ENCODE measurements at places on chromosomes 3 and 15.

DNA sequence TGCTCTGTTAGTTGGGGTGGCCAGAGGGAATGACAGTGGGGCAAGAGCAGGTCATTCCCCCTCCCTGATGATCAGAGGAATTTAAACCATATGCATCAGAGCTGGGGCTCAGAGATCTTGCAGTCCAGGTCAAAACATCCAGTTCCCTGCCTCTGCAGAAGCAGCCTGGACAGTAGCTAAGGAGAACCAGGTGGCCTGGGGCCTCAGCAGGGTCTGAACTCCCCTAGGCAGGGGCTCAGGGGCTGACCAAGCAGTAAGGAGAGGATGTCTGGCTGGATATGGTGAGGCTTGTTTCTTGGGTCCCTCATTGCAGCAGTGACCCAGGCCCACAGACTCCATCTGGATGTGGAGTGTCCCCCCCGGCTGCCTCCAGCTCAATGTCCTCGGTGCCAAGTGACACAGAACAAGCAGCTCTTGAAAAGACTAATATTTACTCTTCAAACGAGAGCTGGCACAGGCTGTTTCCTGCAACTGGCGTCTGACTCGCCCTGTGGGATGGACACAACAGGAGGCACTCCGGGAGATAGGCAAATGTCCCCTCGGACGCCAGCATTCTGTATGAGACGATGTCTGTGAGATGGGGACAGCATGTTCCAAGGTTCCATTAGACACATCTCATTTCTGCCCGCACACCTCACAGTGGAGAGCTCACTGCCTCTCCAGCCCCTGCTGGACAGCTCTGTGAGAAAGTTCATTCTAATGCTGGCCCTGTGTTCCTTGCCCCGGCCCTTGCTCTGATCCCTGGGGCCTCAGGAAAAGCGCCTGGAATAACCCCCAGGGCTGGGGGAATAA lies 37.1 kb downstream of the SEC22C start:
- no peak for DNase-seq

- DNase-seq = no peak
Measured at GRCh38 chr3:119600732-119601131, 3.0 kb downstream of the PLA1A start.

DNA sequence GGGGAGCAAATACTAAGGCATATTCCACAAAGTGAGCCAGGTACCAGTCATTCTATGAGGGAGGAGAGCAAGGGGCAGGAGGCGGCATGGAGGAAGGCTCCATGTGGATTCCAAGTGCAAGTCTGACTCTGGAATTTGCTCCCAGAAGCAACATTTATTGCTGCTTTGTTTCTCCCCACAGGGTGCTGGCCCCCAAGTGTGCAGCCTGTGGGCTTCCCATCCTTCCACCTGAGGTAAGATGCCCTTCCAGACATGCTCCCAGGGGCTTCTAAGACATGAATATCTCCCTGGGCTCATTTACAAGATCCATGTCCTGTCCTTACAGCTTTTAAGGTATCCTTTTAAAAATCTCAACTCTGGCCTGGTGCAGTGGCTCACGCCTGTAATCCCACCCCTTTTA lies 15.9 kb upstream of the SACM1L start:
- DNase-seq = no peak

GRCh38 chr3:57752307-57752706 lies 3.8 kb upstream of the SLMAP start:
- DNase-seq = no peak

GRCh38 chr3:18847583-18848197 lies 300.6 kb upstream of the KCNH8 start:
- no peak for DNase-seq

DNA sequence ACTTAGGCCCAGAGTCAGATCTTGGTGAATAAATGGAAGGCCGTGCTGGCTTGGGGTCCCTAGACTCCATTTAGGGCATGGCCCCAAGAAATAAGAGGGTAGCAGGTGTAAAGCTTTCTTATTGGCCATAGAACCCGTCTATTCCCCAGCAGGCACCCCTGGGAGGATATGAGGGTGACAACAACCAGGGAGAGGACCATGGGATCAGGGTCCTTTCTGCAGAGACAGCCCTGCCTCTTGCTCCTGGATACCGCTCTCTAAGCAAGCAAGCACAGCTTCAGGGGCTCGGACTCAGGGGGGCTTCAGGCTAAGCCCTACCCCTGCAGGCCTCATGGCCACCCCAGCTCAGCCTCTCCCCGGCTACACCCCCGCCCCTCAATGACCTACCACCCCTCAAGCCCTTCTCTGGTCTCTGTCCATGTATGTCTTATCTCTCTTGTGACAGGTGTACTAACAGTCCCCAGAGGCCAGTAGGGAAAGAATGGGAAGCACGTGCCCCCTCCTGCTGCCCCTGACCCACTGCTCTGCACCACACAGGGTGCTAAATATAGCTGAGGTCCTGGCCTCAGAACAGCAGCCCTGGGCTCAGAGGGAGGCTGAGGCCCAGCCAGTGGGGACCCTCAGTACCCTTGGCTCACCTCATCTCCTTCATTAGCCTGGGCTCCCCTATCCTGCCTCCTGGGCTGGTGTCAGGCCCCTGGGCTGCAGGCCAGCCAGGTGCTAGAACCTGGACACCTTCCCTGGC lies 1.9 kb downstream of the XIRP1 start:
- no peak for DNase-seq

DNA sequence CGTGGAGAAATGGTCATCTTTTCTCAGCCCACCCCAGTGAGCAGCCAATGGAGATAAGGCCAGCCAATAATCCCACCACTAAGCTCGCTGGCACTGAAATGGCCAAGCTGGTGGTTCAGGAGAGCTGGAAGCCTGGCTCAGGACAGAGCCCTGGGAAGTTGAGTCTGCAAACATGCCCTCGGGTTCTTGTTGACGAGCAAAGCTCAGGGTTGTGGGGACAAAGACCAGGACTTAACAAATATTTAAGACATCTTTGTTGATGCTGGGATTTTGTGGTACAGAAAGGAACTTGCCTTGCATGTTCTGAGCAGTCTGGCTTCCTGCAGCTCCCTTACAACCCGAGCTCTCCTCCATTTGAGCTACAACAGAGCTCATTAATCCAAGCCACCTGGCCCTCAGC lies 4.4 kb downstream of the FAH start:
- DNase-seq = no peak

DNA sequence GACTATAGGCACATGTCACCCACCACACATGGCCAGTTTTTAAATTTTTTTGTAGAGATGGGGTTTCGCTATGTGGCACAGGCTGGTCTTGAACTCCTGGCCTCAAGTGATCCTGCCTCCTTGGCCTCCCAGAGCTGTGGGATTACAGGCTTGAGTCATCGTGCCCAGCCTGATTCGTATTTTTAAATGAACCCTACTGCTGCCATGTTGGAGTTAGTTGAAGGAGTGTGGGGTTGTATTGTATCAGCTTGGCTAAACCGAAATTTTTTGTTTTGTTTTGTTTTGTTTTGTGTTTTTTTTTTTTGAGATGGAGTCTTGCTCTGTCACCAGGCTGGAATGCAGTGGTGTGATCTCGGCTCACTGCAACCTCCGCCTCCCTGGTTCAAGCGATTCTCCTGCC lies 11.8 kb upstream of the ZNF770 start:
- no peak for DNase-seq

- no peak for DNase-seq
Measured at GRCh38 chr3:142355692-142356091, 92.1 kb downstream of the XRN1 start.

GRCh38 chr3:40045051-40045450 lies 235.6 kb downstream of the MYRIP start:
- DNase-seq = no peak

DNA sequence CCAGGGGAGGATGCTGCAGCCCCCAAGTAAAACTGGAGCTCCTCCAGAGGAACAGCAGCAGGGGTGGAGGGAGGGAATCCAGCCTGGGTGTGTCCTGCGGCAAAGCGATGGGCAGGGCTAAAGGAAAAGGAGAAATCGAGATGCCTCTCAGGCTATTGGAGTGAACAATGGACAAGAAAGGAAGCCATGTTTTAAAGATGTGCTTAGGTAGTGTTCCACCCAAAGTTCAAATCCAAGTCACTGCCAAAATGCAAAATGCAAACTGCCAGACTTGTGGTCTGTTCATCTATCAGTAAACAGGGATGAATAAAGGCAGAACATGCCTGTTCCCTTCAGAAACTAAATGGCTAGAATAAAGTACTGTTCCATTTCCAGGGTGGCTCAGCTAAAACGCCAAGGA lies 197.5 kb upstream of the NSMCE3 start:
- DNase-seq = no peak

GRCh38 chr15:93040288-93041158 lies 48.5 kb downstream of the RGMA start:
- no peak for DNase-seq

All from CD4-positive, alpha-beta memory T cell (primary cell).